NCI-H187 (cell line): ENCODE measurements at places on chromosomes 4 and X.

GRCh38 chrX:65643531-65644052, 23.9 kb upstream of the MSN start:
- DNase-seq, result no peak

GRCh38 chrX:12467321-12467720, 323.9 kb upstream of the PRPS2 start:
- DNase-seq, result no peak

- no peak for DNase-seq
Observed at GRCh38 chr4:53557669-53558064, 33.6 kb downstream of the LNX1 start.

- DNase-seq, result no peak
Observed at GRCh38 chr4:13329340-13329850, 154.7 kb downstream of the RAB28 start.

- no peak for DNase-seq
Observed at GRCh38 chr4:118344801-118345200, 8.0 kb downstream of the PRSS12 start.

- no peak for DNase-seq
Observed at GRCh38 chr4:79281566-79282359, 44.1 kb downstream of the NAA11 start.

DNA sequence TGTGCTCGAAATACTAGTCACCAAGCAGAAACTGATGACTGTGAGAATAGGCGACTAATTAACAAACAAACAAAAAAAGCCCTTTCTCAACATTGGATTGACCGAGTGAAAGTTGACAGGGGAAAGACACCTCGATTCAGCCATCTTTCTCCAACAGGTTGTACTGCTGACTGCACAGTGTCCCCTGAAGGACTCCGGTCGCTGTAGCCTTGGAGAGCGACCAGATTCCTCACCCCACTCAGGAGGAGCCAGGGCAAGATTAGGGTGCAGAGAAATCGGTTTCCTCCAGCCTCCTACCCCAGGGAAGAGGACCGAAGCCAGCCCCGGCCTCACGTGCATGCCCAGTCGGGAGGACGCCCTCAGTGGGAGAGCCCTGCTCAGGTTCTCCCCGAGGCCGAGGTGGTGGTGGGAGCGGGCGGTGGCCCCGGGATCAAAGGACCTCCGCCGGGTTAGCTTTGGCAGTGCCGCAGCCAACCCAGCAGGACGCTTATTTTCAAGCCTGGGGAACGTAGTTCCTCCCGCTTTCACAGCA, 1.1 kb upstream of the RAP1GDS1 start:
- DNase-seq, result no peak

- DNase-seq, result no peak
Observed at GRCh38 chr4:99979872-99980271, 29.8 kb upstream of the H2AZ1 start.

DNA sequence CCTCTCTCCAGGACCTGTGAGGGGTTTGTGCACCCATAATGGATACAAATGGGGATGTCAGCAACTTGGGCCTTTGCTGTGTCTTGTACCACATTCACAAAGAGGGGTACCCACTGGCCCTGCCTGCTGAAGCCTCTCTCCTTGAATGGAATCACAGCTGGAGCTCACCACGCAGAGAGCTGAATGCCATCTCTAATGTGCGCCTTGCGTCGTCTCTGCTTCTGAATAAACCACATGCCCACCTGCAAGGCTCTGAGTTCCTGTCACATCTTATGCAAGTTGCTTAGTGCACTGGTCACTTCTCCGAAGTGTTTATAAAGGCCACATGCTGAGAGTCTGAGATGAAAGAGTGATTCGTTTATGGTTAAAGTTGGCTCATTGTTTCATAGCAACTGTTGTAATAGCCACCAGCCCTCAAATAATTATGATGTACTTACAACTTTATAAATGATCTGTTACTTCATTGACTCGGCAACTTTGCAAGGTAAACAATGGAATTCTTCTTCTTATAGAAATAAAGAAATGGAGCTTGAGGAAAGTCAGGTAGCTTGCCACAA, 6.2 kb upstream of the PUDP start:
- no peak for DNase-seq

- no peak for DNase-seq
Observed at GRCh38 chr4:170391066-170391740, 301.4 kb upstream of the AADAT start.

DNA sequence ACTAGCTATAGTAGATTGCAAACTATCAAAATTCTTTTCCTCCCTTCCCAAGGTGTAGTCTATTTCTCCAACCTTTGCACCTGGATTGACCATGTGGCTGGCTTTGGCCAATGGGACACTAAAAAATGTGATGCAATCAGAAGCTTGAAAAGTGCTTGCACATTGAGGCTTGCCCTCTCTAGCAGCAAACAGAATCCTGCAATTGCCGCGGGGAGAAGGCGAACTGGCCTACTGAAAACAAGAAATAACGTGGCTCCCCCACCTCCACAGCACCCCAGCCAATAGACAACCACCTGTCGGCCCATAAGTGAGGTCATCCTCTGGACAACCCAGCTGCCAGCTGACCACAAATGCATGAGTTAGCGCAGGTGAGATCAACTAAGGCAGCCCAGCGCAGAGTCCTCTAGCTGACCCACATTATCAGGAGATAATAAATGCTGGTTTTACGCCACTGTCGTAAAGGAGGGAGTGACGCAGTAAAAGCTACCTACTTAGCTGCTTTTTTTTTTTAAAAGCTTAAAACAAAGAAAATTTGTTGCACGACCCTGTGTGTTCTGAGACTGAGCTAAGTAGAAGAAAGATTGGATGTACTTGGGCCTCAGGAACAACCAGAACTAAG, 95.2 kb downstream of the GK start:
- DNase-seq, result no peak

GRCh38 chrX:154396973-154397887, 947 bp upstream of the RPL10 start:
- no peak for DNase-seq

DNA sequence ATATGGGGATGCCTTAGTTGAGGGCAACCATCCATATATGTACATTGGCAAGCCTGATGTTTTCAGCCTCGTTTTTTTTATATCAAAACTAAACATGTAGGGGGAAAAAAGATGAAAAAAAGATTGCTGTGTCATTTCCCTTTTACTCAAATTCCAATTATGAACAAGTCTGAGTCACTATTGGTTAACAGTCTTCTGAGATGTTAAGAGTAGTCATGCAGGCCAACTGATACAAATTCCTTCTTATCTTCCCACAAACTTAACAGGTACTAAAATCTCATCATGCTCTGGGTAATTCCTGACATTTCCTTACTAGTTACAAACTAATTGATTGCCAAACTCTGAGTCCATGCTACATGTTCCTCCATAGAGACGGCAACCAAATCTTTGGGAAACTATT, 222.1 kb downstream of the FRMPD4 start:
- DNase-seq, result no peak
